Naive thymus-derived CD8-positive, alpha-beta T cell (primary cell): ENCODE measurements at places on chromosomes 16 and 17.

DNA sequence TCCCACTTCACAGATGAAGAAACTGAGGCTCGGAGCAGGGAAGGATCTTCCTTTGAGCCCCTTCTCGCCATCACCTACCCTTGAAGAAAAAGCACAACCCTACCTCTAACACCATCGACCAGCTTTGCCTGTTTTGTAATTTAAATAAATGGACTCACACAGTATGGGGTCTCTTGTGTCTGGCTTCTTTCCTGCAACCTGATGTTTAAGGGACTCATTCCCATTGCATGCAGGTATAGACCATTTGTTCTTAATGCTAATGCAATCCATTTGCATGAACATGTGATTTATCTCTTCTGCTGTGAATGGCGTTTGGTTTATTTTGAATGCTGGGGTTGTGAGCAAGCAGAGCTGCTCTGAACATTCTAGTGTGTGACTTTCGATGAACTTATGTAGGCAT lies 150.8 kb upstream of the FOXF1 start:
- H3K4me1 ChIP-seq: no peaks in the 10 kb centered on the region
- DNase-seq: no peak
- H3K36me3 ChIP-seq: peaks cover 11% of the 10 kb centered on the region
- peaks cover 49% of the 10 kb centered on the region for H3K27me3 ChIP-seq
- H3K27ac ChIP-seq: no peak overlapping the region

DNA sequence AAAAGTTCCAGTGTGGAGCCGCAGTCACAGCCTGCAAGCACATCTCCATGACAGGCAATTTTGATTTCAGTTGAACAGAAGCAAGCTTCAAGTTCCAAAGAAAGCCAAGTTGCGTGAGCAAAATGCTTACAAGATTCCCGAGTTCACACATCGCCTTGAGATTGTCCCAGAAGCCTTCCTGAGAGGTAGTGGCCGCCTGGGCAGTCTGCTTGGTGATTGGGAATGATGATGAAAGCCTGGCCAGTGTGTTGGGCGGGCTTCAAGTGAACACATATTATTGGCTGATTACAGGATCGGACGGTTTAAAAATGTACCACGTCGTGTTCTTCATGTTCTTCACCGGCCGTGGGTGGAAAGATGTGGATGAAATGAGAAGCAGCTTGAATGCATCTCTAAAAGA lies 185.5 kb downstream of the FOXL1 start:
- H3K4me1 ChIP-seq: no peaks in the 10 kb centered on the region
- H3K4me3 ChIP-seq: no peak overlapping the region
- H3K27me3 ChIP-seq: peaks cover 25% of the 10 kb centered on the region
- no peak overlapping the region for H3K27ac ChIP-seq
- H3K36me3 ChIP-seq: no peaks in the 10 kb centered on the region

DNA sequence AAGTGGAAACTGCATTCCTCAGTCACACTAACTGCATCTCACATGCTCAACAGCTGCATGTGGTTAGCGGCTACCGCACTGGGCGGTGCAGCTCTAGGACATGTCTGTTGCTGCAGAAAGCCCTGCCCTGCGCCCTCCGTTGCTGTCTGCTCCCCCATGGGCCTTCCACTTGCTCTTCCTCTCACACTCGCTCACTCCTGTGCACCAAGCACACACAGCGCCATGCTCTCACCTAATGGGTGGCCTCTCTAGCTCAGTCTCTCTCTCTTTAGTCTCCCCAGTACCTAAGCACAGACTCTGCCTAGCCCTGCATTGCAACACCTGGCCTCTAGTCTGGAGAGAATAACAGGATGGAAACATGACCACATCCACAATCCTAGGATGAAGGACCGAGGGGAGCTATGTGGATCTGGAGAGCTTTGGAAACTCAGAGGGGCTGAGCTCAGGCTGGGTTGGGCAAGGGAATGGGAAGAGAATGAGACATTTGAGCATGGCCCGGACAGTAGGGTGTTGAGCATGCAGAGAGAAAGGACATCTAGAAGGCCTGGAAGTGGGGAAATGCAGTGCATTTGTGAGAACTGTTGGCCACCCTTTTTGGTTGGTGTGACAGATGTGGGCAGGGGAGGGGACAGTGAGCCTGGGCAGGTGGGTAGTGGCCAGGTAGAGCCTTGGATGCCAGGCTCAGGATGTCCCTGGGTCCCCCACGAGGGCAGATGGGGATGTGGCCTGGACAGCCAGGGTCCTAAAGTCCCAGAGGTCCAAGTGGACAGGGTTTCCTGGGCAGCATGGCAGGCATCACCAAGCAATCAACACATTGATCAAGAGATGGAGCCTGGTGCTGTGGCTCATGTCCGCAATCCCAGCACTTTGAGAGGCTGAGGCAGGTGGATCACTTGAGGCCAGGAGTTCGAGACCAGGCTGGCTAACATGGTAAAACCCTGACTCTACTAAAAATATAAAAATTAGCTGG lies 16.1 kb downstream of the SGCA start:
- no peaks in the 10 kb centered on the region for H3K27me3 ChIP-seq
- no peaks in the 10 kb centered on the region for H3K36me3 ChIP-seq
- no peak overlapping the region for H3K27ac ChIP-seq
- peaks cover 16% of the 10 kb centered on the region for H3K4me1 ChIP-seq
- no peak for DNase-seq
- H3K4me3 ChIP-seq: no peak overlapping the region

DNA sequence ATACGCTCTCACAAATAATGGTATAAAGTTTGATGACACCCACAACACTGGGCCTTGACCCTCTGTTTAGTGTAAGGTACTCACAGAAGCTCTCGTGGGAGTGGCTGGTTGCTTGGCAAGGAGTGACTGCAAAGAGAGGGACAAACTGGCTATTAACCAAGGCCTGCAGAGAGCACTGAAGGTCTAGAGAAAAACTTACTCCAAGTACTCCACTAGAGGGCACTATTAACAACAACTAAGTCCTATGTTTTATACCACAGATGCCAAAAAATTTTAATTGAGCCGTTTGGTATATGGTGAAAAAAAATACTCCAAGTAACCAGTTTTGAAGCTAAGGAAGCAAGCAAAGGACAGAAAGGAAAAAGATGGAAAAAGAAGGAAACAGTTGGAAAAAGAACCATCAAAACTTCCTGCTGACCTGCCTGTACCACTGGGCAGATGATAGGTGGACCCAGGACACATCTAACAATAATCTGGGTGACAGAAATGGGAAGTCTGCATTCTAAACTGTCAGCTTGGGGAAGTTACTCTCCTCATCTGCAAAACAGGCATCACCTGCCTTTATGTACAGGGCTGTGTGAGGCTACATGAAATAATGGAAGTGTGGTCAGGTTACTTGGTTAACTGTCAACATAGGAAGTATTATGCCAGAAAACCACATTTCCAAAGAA lies 23.2 kb downstream of the DYNC1LI2 start:
- no peak overlapping the region for H3K27ac ChIP-seq
- no peak overlapping the region for H3K4me3 ChIP-seq
- H3K4me1 ChIP-seq: peaks cover 7% of the 10 kb centered on the region
- no peaks in the 10 kb centered on the region for H3K36me3 ChIP-seq
- H3K27me3 ChIP-seq: no peaks in the 10 kb centered on the region
- DNase-seq: no peak

DNA sequence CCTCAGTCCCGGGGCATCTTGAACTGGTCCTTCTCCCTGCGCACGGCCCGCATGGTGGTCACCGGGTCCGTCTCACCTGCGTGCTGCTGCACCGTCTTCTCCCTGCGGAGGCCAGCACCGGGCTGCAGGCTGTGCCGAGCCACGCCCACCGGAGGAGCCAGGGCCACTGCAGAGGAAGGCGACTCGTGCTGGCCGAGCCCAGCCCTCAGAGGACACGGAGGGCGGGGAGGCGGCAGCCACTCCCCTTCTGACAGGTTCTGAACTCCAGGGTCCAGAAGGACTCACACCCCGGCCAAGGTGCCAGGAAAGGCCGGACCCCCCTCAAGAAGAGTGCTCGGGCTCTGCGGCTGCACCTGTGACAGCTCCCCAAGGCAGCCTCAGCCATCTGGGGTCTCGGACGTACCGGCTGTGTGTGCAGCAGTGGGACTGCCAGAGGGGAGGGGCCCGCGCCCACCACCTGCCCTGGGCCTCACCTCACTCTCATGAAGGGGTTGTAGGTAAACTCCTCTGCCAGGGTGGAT lies 15.8 kb upstream of the IGFALS start:
- peaks cover 9% of the 10 kb centered on the region for H3K4me1 ChIP-seq
- DNase-seq: no peak
- H3K27me3 ChIP-seq: no peaks in the 10 kb centered on the region
- no peak overlapping the region for H3K4me3 ChIP-seq

DNA sequence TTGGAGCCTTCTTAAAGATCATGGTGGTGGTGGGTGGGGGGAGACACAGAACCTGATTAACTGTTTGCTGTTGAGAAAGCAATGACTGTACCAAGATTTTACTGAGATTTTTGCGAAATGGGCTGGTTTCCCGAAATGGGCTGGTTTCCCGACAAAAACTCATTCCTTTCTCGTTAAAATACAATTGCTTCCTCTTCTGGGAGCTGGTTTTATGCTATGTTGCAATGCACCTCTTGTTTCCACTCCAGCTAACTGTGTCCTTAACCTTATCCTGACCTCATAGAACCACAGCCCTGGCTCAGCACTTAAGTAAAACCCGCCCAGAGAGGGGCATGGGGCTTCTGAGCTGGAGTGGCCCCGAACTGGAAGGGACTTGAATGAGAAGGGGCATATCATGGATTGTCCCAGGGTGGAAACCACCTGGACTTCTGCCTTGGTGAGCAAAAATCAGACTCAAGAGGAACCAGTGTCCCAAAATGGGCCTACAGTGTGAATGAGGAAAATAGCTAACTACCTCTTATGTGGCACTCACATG lies 20.9 kb downstream of the FAM20A start:
- H3K27ac ChIP-seq: no peak overlapping the region
- no peak overlapping the region for H3K4me3 ChIP-seq
- H3K4me1 ChIP-seq: no peaks in the 10 kb centered on the region
- no peak for DNase-seq

DNA sequence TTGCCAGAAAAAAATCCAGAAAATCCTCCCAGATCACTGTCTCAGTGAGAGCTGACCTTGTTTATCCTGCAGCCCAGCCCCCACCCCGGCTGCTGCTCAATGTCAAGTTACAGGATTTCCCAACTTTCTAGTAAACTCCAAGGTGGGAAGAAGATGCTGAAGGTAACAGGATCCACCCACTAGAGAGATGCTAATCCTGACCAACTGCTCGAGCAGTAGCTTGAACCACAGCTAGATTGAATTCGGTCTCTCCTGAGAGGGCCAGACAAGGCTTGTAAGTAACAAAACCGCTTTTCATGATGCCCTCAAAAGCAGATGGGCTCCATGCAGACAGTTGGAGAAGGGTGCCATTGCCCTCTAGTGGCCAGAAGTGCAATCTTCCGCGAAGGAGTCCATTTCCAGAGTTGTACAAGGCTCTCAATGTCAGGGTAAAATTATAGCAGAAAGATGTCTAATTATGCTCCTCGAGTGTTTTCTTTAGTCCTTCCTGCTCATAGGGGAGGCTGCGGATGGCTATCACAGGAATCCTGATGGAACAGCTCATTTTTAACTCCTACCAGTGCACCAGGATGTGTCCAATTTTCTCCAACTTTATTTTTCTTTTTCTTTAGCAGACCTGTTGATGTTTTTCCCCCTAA lies 3.9 kb downstream of the CDH11 start:
- no peaks in the 10 kb centered on the region for H3K36me3 ChIP-seq
- no peak overlapping the region for H3K27ac ChIP-seq
- H3K4me1 ChIP-seq: no peaks in the 10 kb centered on the region
- H3K27me3 ChIP-seq: peaks cover 20% of the 10 kb centered on the region
- no peak for DNase-seq

- no peak overlapping the region for H3K4me3 ChIP-seq
- DNase-seq: no peak
- H3K4me1 ChIP-seq: peaks cover 8% of the 10 kb centered on the region
- H3K27ac ChIP-seq: peak overlapping the region; percentile 93
- H3K27me3 ChIP-seq: no peaks in the 10 kb centered on the region
- H3K36me3 ChIP-seq: no peaks in the 10 kb centered on the region
Observed at GRCh38 chr17:75856062-75856756, 1.1 kb upstream of the WBP2 start.

DNA sequence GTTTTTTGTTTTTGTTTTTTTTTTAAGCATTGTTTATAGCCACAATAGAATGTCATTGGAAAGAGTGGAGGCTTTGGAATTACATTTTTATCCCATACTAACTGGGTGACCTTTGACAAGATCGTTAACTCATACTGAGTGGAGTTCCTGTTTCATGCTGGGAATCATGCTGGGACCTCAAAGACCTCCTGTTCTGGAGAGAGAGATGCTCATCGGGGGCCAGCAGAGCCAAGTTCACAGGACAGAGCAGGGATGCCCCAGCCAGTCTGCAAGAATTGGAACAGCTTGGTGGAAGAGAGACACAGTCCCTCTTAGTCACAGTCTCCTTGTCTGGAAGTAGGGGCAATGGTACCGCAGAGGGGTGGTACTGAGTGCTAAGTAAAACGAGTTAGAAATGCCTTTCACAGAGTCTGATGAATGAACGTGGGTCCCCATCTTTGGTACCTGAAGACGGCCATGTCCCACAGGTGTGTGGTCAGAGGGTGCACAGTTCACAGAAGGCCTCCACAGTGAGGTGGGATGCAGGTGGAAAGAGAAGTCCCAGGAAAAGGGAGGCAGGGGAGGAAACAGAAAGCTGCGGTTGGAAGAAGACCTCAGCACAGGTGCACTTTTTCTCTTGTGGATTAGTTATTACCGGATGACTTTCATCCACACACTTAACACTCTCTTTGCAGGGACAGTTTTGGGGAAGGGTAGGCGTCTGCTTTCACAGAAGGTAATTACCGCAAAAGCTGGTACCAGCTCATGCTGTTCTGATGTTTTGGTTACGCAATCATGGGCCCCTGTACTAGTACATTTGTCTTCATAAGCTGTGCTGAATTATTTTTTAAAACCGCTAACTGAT lies 147.8 kb downstream of the PRKCA start:
- no peaks in the 10 kb centered on the region for H3K27me3 ChIP-seq
- H3K4me1 ChIP-seq: peaks cover 33% of the 10 kb centered on the region
- no peaks in the 10 kb centered on the region for H3K36me3 ChIP-seq
- H3K27ac ChIP-seq: peak overlapping the region; percentile 92
- DNase-seq: no peak

- peaks cover 32% of the 10 kb centered on the region for H3K36me3 ChIP-seq
- no peak for DNase-seq
- peaks cover 4% of the 10 kb centered on the region for H3K4me1 ChIP-seq
- no peak overlapping the region for H3K27ac ChIP-seq
Observed at GRCh38 chr17:2412561-2413021, 11.7 kb upstream of the MNT start.

GRCh38 chr16:57754354-57755060 lies 18.9 kb downstream of the KATNB1 start:
- peaks cover 17% of the 10 kb centered on the region for H3K36me3 ChIP-seq
- peaks cover 8% of the 10 kb centered on the region for H3K4me1 ChIP-seq
- no peak for DNase-seq
- no peak overlapping the region for H3K27ac ChIP-seq
- no peak overlapping the region for H3K4me3 ChIP-seq

DNA sequence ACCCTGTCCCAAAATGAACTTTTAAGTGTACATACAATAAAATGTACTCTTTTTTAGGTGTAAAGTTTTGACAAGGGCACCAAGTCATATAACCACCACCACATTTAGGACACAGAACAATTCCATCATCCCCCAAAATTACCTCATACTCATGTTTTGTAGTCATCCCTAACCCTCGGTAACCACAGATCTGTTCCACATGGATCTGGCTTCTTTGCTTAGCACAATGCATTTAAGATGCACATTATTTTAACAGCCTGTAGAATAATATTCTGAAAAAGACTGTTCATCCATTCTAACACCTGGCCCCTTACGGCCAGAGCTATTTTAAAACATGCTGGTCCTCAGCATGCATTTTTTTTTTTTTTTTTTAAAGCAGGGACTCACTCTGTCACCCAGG lies 25.2 kb upstream of the CFAP20 start:
- H3K36me3 ChIP-seq: peaks cover 15% of the 10 kb centered on the region
- no peak for DNase-seq
- H3K27ac ChIP-seq: no peak overlapping the region
